Epithelial cell of proximal tubule (primary cell): ENCODE measurements at places on chromosomes 7 and 10. TPM values are rescaled to one million over a fixed set of nuclear protein-coding genes. Genes with fewer than 3 reads are reported as not detected.

CPN1 gene
- total RNA-seq = not detected in 2 replicates

TMEM270 gene
- total RNA-seq = not detected in 2 replicates

ARHGAP22 gene
- total RNA-seq = 11.2 and 24.5 TPM in 2 replicates

NKX1-2 gene
- not detected in 2 replicates for total RNA-seq

STYXL1 gene
- total RNA-seq = 78.0 and 83.6 TPM in 2 replicates

SSC4D gene
- total RNA-seq = 1.2 and 2.1 TPM in 2 replicates

ANKRD7 gene
- 0.69 and 1.5 TPM in 2 replicates for total RNA-seq

GLI3 gene
- total RNA-seq = 2.1 and 2.6 TPM in 2 replicates

NRCAM gene
- total RNA-seq = 2.0 and 11.0 TPM in 2 replicates

MBL2 gene
- not detected in 2 replicates for total RNA-seq

OR2A12 gene
- total RNA-seq = not detected in 2 replicates

PRRT4 gene
- 1.3 TPM in 1 of 2 replicates, not detected in the other for total RNA-seq

UBE3C gene
- 42.3 and 81.8 TPM in 2 replicates for total RNA-seq

ABCA13 gene
- 0.69 and 1.7 TPM in 2 replicates for total RNA-seq

SEC61G gene
- 295 and 716 TPM in 2 replicates for total RNA-seq

LRRN3 gene
- total RNA-seq = 0.14 TPM in 1 of 2 replicates, not detected in the other
